Stimulated activated CD4-positive, alpha-beta T cell treated with anti-CD3 and anti-CD28 coated beads, Interleukin-4, amount 100 ng/mL, for 4 hours (primary cell): ENCODE measurements at places on chromosomes 13 and 19.

DNA sequence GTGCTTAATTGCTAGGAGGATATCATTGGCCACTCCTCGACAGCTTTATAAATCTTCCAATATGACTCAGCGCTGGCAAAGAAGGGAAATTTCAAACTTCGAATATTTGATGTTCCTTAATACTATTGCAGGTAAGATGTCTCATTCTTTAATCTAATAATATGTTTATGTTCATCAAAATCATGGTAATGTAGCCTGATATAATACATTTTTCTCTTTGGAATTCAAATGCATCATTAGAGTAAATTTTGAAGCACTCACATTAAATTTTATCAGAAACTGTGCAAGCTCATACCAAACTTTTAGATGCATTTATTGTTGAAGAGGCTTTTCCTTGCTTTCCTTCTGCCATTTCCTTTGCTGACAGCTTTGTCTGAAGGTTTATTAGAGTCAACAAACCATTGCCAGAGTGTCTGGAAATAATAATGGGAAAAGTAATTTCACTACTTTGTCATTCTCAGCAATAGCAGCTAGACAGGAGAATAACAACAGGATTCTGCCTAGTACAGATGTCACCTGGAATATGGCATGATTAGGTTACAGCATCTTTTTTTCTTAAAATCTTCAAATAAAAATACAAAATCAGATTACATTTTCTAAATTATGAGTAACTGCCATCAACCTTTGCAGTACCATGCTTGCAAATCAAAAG, 78.6 kb upstream of the MAB21L1 start:
- no peak for DNase-seq

- no peak for DNase-seq
Measured at GRCh38 chr13:33072282-33072681, 56.1 kb downstream of the KL start.

GRCh38 chr13:44318161-44318560, 55.5 kb upstream of the SERP2 start:
- DNase-seq: no peak

DNA sequence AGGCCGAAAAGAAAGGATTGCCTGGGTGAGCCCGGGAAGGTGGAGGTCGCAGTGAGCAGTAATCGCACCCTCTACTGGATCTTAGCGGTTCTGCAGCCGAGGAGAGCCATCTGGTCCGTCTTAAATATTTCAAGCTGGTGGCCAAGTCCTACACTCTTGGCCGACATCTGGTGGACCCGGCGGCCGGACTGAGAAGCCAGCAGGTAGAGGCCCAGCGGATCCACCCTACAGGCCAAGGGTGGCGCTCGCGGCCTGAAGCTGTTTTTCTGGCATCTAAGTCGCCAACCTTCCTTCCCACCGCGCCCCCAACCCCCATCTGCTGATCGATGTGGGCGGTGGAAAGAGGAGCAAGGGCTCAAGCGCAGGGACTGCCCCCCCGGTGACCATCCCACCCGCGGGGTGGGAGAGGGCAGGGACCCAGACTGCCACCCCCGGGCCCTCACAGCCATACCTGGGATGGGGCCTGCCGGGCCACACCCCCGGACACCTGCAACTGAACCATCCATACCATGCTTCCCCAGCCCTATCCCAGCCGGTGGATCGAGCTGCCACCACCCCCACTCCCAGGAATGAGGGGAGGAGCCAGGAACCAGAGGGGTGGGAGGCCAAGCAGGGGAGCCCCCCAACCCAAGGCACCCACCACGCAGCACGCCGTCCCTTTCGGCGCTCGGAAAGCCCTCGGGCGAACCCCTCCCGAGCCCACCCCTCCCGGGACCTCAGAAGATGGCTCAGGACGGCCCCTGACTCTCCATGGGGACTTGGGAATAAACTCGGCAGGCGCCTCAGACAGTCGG, 46.3 kb upstream of the ZNF730 start:
- no peak for DNase-seq

DNA sequence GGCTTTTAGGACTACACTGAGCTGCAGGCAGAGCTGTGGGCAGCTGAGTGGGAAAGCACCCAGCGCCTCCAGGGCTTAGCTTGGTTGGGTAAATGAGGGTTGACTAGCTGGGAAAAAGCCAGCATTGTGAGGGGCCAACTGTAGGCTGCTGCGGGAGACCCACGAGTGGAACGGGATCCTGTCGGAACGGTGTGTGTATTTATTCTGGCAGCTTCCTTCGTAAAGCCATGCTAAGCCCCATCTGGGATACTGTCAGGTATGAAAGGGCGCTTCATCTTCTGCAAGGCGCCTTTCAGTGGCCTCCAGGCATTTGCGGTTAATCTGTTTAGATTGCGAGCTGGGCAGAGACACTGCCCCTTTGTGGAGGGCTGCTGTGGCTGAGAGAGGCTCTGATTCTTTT, 39.5 kb upstream of the CNMD start:
- no peak for DNase-seq
